CD4-positive, alpha-beta T cell treated with Interferon gamma for 1 hour (primary cell): ENCODE measurements at places on chromosomes 4 and X.
A peak's percentile ranks its signal among the peaks of the same experiment; 100 is the strongest.

DNA sequence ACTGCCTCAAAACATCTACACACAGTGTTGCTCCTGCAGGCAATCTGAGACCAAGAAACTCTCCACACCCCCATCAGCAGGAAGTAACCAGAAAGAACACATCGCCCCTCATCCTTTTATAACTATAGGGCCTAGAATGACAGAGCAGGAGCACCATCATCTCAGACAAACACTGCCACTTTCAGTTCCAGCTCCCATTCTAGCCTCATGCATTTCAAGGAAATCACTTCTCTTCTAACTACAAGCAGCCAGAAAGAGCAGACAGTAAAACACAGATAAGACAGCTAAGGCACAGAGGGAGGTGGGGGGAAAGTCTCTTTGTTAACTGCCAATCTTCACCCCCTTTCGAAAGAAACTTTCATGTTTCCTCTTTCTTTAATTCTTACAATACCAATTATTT is 102.6 kb upstream of the TENT5D start:
- DNase-seq, result no peak

GRCh38 chrX:1462596-1463251 is 10.0 kb upstream of the ASMTL start:
- DNase-seq, result peak; percentile 82

- DNase-seq, result no peak
Observed at GRCh38 chr4:152385551-152385950, 150.3 kb downstream of the FBXW7 start.

- no peak for DNase-seq
Observed at GRCh38 chr4:71713611-71714203, 70.2 kb downstream of the GC start.

DNA sequence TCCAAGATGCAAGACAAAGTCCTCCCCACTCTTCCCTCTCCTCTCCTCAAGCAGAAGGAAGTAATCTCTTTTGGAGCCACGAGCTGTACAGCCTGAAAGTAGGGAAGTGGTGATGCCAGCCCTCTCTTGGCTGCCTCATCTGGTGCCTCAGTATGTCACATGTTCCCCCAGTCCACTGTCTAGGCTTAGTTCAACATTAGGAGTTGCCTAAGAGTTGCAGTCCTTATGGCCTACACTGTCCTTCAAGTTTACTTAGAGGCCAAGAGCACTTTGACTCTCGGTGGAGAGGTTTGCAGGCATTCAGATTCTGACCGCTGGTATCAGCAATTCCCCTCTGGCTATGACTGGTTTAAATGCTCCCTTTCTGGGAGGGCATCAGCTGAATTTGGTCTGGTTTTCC is 735.6 kb downstream of the GLUD2 start:
- no peak for DNase-seq

- DNase-seq, result no peak
Observed at GRCh38 chr4:73815145-73815544, 21.3 kb upstream of the CXCL6 start.
